ENCODE measurements at places on chromosomes 5 and 9.
A peak's percentile ranks its signal among the peaks of the same experiment; 100 is the strongest.

DNA sequence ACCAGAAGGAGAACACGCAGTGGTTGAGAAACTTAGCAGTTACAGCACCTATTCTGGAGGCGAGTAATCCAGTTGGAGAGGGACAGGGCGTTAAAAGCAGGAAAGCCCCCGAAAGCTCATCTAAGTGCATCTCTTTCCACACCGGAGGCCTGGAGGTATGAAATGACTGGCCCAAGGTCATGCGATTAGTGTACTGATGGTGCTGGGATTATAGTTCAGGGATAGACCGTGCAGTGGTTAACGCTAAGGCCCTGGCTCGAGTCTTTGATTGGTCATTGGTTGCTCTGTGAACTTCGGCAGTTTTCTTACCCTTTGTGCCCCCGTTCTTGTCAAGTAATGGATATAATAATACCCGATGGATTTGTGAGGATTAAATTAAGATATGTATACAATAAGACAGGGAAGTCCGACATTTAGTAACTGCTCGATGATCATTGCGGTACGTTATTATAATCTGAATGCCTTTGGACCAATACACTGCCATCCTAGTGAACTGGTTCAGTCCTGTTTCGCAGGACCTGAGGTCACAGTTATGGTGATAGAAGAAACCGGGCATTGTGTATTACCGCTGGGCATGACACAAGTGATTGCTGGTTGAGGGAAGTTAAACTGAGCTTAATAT, 960 bp downstream of the CANX start:
- no peak for DNase-seq

GRCh38 chr5:80083101-80083890, 48.1 kb downstream of the THBS4 start:
- peak; percentile 71 for DNase-seq

DNA sequence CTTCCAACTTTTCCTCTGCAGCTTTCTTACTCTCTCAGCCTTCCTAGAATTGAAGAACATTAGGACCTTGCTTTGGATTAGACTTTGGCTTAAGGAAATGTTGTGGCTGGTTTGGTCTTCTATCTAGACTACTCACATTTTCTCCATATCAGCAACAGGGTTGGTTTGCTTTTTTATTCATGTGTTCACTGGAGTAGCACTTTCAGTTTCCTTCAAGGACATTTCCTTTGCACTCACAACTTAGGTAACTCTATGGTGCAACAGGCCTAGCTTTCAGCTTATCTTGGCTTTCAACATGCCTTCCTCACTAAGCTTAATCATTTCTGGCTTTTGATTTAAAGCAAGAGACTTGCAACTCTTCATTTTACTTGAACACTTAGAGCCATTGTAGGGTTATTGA, 153.1 kb downstream of the CCDC192 start:
- no peak for DNase-seq

DNA sequence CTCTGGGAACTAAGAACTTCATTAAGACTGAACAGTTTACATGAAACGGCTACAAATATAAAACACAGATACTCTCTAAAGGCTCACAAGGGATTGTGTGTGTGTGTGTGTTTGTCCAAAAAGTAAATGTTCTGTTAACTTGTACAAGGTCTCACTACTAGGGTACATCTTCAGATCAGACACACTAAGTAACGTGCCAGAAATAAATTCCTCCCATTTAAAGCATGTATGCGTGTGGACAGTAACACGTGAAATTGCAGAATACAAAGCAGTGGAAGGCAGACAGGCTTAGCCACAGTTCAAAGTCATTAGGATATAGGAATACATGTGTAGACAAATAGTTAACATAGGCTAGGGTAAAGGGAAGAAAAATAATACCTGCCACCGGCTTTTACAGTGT, 1.8 kb downstream of the BNC2 start:
- DNase-seq = no peak

DNA sequence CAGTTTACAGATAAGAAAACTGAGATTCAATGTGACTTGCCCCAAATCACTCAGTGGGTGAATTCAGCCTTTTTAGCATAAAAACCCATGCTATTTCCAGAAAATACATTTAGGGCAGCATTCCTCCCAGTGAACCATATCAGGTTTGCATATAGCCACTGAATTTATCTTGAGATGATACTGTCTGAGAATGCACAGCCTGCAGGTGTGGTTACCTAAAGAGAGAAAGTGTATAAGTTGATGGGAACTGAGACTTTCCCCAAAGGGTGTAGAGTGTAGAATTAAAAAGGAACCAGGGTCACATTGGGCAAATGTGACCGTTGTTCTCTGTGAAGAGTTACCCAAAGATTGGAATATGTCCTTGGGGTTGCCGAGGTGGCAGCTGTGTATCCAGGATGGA, 100.0 kb upstream of the PIK3R1 start:
- no peak for DNase-seq

GRCh38 chr5:74640954-74641734, 616 bp upstream of the ENC1 start:
- DNase-seq = peak; percentile 67

DNA sequence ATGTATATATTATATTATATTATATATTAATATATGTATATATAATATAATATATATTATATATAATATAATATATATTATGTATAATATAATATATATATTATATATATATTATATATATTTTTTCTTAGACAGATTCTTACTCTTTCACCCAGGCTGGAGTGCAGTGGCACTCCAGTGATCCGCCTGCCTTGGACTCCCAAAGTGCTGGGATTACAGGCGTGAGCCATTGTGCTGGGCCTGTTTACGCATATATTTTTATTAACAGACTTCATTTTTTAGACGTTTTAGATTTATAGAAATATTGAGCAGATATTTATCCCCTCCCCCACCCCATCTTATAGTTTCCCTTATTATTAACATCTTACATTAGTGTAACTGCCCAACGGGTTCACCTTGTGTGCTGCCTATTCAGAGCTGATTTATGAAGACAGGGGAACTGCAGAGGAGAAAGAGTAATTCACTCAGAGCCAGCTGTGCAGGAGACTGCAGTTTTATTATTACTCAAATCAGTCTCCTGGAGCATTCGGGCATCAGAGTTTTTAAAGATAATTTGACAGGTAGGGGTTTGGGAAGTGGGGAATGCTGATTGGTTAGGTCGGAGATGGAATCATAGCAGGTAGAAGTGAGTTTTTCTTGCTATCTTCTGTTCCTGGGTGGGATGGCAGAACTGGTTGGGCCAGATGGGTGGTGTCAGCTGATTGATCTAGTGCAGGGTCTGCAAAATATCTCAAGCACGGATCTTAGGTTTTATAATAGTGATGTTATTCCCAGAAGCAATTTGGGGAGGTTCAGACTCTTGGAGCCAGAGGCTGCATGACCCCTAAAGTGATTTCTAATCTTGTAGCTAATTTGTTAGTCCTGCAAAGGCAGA, 93.4 kb downstream of the UNC13B start:
- DNase-seq = no peak

DNA sequence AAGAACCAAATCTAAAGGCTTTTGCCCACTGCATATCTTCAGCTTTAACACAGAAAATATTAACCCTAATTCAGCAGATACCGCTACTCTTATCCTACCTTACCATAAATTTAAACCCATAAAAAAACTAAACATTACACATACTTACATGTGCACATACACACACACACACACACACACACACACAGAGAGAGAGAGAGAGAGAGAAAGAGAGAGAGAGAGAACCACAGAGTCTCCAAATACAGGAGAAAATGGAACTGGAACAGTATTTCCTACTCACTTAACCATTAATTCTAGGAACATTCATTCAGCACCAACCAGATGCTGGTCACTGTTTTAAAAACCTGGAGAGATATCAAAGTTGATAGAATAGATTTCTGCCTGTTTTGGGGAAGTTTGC, 53.7 kb downstream of the EFNA5 start:
- DNase-seq = no peak

GRCh38 chr9:109251080-109251775, 69.6 kb downstream of the EPB41L4B start:
- no peak for DNase-seq

DNA sequence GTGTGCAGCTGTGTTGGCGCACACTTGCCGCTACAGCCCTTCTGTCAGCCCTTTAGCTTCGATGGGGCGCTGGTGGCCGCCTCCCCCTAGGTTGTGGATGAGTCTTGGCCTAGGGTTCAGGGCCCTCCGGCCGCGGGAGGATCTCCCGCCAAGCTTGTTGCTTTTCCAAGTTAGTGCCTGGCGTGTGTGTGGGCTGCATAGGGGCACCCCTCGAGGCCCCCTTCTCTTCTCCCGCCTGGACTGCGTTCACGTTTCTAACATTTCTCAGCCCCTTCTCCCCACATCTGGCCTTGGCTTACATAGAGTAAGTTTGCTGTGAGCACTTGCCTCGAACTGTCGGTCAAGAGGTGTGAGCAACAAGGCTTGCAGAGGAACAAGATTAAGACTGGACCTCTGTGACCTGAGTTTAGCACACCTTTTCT, 413 bp upstream of the OXCT1 start:
- no peak for DNase-seq

- DNase-seq = no peak
Measured at GRCh38 chr9:91516777-91517176, 93.1 kb upstream of the NFIL3 start.

GRCh38 chr9:111969061-111969460, 72.4 kb downstream of the UGCG start:
- DNase-seq = no peak

- DNase-seq = no peak
Measured at GRCh38 chr5:66561256-66561990, 34.8 kb upstream of the MAST4 start.

DNA sequence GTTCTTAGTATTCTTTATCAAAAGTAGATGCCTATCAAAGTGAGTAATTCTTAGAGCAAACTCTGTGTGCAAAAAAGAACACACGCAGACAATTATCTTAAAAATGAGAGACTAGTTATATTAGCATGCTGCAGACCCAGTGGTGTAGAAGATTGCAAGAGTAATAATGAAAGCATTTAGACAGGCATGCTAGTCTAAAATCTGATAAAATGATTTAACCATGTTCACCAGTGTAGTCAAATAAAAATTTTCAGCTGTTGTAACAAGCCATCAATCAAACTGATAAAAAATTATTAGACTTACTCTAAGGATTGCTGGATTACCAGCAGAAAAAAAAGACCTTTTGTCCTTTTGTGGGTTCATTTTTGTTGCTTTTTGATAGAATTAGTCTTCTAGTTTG, 241.9 kb upstream of the TLE4 start:
- DNase-seq = no peak

- DNase-seq = no peak
Measured at GRCh38 chr9:131815970-131816873, 76.3 kb upstream of the RAPGEF1 start.

GRCh38 chr9:109382182-109382581, 61.3 kb upstream of the EPB41L4B start:
- DNase-seq = no peak

- no peak for DNase-seq
Measured at GRCh38 chr9:78903581-78903980, 606.7 kb downstream of the PSAT1 start.

DNA sequence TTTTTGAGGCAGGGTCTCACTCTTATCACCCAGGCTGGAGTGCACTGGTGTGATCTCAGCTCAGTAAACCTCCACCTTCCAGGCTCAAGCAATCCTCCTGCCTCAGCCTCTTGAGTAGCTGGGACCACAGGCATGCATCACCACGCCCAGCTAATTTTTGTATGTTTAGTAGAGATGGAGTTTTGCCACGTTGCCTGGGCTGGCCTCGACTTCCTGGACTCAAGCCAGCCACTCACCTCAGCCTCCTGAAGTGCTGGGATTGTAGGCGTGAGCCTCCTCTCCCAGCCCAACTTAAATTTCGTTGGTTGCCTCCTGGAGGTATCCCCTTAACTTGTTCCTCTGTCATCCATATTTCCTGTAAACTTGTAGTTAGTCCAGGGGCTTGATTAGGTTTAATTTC, 47.2 kb downstream of the RAB24 start:
- no peak for DNase-seq

DNA sequence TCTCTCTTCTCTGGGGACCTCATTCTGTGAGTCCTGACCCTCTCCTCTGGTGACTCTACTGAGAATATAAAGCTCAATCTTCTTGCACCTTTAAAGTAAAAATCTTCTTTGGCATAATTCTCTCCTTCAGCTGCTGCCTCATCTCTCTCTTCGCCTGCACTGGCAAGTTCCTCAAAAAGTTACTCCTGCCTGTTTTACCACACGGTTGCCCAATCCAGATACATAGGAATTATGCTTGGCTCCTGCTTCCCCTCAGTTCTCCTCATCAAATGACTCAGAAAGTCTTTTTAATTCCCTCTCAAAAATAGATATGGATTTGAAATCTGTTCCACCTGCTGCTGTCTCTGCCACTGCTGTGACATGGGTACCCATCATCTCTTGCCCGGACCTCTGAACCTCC, 14.4 kb upstream of the HRCT1 start:
- no peak for DNase-seq

GRCh38 chr5:168047669-168048111, 243.8 kb upstream of the WWC1 start:
- DNase-seq = no peak

GRCh38 chr5:1942158-1942557, 59.4 kb upstream of the IRX4 start:
- no peak for DNase-seq

- no peak for DNase-seq
Measured at GRCh38 chr5:123455640-123456039, 32.4 kb upstream of the CEP120 start.

DNA sequence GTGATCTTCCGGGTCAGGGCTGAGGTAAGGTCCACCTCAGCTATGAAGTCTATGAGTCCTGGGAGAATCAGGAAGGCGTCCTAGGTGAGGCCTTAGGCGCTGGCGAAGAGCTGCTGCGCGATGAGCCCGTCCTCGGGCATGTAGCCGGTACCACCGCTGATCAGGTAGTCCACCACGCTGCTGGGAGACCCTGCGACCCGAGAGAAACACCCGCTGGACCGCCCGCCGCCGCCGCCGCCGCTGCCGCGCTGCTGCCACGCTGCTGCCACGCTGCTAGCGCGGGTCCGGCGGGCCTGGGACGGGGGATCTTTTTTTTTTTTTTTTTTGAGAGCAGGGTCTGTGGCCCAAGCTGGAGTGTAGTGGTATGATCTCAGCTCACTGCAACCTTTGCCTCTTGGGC, 8.0 kb upstream of the DCAF12 start:
- DNase-seq = no peak
